ENCODE measurements at places on chromosomes 13 and 19.

GRCh38 chr13:46350003-46350402 is 37.0 kb downstream of the RUBCNL start:
- DNase-seq: no peak

DNA sequence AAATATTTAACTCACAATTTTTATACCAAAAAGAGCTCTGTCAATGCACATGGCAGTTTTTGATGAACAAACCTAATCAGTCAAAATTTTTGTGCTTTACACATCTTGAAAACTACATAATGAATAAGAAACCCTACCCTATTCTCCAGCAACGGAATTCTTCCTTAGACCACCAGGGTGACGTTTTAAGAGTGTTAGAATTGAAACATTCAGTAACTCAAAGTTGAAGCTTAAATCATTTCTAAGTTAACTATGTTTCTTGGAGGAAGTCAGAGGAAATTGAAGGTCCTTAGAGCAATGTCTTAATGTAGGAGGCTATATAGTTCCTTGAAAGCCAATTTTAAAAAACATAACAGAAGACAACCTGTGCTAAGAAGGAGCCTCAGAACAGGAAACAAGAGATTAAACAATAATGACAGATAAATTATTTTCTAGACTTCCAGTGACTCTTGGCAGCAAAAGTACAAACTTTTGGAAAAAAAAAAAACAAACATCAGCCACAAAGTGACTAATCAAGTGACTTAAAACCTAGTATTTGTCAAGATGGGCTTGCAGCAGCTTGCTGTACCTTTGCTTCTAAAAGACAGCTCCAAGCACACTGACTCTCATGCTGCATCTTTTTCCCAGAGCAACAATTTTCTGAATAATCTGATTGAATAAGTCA is 6.2 kb downstream of the SPRY2 start:
- DNase-seq: no peak

- DNase-seq: no peak
Measured at GRCh38 chr13:62360609-62361008, 945.0 kb upstream of the PCDH20 start.

- no peak for DNase-seq
Measured at GRCh38 chr13:110610955-110611595, 4.3 kb upstream of the NAXD start.

DNA sequence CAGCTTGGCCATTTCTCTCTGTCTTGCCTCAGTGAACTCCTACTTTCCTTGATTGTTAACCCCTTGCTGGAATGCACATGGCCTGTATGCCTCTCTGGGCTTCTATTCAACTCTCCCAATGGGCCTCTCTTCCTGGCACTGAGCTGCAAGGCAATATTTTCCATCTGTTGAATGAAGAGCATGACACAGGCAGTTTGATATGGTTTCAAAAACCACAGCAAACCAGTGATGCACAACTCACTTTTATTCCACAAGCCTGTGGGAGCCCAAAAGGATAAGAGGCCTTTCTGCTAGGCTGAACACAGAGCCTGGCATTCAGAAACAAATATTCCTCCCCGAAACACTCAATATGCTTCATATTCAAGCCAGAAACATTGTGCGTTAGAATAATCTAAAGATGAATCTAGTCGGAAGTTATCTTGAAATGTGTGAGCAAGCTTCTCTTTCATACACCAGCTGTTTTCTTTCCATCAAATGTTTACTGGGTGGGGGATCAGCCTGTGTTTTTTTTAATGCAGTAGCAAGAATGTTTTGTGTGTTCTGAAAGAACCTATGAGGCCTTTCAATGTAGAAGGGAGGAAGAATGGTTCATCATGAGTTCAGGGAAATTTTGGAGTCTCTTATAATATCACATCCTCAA is 443.1 kb upstream of the SPRY2 start:
- no peak for DNase-seq

DNA sequence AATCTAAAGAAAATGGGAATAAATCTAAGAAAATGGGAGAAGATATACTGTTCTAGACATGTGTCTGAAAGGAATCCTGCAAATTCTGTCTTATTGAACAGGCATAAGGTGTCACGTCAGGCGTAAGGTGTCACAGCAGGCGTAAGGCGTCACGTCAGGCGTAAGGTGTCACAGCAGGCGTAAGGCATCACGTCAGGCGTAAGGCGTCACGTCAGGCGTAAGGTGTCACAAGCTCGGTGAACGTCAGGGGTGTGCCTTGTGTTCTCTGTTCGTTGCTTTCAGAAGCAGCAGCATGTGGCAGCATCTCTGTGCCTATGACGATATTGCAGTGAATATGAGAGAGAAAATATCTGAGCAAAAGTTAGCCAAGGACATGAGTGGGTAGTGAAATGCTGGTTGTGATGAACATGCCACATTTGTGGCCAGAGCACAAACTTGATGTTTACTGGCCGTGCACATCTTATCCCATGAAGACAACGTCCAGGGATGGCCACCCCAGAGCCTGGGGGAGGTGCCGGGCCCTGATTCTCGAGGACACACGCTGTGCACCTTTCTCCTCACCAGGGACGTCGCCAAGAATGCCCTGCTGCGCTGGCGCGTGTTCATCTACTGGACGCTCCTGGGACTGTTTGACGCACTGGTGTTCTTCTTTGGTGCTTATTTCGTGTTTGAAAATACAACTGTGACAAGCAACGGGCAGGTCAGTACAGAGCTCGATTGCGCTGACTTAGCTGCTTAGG is 107.0 kb upstream of the MCF2L start:
- DNase-seq: no peak

DNA sequence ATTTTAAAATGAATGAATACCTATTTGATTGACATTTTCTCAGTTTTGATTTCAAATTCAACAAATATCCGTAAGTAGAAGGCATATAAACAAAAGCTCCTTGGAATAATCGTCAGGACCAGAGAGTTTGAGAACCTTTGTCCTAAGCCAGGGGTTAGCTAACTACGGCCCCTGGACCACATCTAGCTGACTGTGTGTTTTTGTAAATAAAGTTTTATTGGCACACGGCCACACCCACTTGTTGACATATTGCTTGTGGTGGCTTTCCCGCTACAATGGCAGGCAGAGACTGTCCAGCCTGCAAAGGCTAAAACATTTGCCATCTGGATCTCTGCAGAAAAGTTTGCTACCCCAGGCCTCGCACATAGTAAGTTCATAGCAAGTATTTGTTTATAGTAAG is 83.4 kb downstream of the GNG7 start:
- no peak for DNase-seq

DNA sequence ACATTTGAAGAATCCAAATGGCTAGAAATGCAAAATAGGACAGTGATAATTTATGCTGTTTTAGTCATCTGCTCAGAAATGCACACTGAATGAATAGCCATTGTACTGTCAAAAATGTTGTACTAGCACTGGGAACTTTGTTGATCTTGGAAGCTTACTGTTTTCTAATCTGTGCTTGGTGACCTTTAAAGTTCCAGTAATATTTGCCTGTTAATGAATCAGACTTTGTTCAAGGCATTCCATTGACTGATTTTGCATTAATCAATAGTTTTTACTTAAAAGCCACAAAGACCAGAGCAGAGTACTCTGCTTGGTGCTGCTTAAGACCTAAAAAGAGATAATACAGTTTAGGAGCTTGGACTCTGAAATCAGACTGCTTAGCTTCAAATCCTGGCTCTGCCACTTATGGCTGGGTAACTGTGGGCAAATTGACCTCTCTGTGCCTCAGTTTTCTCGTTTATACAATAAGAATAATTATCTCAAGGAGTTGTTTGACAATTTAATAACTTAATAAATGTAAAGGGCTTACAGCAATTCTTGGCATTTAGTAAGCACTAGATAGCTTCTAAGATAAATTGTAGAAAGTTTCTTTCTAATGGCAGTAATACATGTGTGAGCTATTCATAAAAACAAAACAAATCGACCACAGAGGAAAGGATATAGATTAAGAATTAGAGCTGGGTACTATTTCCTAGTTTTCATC is 4.6 kb upstream of the SLAIN1 start:
- DNase-seq: no peak

DNA sequence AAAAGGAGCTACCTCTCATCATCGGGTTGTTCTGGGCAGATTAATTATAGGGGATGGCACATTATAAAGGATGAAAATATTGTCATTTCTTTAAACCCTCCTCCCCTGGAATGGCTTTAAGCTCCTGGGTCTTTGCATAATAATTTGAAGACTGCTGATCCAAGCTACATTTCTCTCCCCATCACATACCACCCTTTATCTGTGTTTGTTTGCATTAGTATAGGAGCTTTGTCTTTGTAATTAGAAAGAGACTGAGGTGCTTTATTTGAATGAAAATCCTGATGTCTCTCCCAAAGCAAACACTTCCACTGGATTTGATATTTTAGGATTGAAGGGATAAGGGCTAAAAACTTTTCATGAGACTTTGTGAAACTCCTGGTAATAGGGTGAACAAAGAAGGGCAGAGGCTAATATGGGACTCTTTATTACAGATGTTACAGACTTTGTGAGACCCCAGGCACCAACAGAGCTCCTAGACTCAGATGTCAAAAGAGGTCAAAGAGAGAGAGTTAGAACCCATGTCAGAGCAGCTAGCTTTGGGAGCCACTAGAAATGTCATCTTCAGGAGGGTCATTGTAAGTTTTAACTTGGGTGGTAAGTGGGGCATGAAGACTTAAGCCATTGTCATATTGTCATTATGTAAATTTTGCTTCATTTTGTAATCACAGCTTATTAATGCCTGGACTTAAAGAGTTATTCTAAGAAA is 75.3 kb upstream of the RXFP2 start:
- DNase-seq: no peak

GRCh38 chr13:112760435-112760834 is 70.6 kb downstream of the ATP11A start:
- no peak for DNase-seq

DNA sequence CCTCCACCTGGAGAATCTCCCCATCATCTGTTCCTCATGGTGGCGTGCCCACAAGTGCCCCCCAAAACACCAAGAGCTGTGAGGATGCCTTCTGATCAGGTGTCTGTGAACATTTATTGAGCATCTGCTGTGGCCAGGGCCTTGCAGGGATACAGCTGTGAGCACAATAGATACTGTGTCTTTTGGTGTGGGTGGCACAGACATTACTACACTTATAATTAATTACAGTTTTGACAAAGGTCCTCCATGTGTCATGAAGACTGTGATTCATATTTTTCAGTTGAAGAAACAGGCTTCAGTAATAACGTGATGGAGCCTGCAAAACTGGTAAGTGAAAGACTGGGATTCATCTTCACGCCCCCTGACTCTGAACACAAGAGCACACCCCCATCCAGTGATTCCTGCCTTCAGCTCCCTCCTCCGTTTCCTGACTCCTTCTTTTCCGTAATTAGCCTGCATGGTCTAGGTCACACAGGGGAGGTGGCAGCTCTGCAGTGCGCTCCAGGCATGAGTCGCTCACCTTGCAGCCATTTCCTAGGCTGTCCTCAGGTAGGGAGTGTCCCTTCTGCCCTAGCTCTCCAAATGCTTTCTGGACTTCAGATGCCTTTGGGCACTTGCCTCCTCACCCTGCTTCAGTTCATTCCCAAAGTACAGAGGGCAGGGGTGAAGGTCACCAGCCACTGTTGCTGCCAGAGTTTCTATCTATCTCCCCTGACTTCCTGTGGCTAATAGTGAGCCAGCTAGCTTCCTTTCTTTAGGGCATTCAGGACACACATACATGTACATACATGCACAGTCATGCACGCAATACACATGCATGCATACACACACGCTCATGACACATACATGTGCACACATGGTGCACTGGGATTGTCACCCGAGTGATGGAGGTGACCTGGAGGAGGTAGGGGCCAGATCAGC is 66.5 kb downstream of the SIAH3 start:
- DNase-seq: no peak

DNA sequence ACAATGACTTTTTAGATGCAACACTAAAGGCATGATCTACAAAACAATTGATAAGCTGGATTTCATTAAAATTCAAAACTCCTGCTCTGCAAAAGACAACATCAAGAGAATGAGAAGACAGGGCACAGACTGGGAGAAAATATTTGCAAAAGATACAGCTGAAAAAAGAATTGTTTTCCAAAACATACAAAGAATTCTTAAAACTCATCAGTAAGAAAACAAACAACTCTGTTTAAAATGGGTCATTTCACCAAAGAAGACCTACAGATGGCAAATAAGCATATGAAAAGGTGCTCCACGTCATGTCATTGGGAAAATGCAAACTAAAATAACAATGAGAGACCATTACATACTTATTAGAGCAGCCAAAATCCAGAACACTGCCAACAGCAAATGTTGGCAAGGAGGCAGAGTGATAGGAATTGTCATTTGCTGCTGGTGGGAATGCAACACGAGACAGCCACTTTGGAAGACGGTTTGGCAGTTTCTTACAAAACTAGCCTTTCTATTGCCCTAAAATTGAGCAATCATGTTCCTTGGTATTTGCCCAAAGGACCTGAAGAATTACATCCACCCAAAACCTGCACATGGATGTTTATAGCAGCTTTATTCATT is 39.2 kb downstream of the FLT1 start:
- no peak for DNase-seq

GRCh38 chr19:32809754-32810153 is 59.8 kb downstream of the SLC7A9 start:
- peak; percentile 14 for DNase-seq

DNA sequence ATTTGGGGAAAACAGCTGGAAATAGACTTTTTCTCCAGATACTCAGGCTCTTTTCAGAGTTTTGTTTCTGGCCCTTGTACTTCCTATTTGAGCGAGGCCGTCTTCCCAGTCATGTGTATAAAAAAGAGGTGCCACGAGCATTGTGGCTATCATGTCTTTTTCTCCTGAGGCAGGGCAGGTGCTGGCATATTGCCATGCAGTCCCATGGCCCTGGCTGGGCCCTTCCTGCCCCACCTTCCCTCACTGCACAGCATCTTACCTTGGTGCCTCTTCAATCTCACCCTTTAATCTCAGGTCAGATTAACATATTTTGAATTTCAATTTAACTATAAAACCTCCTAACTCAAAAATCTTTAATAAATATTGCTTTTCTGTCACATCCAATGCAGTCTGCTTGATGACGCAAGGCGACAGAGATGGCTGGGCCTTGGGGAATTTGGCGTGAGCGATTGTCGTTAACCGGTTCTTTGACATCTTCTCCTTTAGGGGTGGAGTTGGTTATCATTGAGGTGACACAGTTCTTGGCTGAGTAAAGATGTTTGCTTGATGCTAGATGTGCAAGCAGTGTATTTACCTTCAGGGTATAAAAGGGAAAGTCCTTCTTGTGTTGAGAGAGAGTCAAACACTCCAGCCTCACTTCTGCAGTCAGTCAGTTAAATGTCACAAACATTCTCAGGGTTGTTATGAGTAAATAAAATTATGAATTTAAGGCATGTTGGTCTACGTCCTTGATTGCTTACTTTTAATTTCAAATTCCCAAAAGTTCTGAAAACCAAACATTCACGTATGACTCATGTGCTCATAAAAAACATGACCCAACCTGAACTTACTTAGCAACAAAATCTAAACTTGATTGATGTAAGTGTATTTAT is 289.9 kb downstream of the MYO16 start:
- no peak for DNase-seq

GRCh38 chr13:24381541-24382265 is 72.3 kb downstream of the C1QTNF9 start:
- no peak for DNase-seq
